ENCODE measurements at places on chromosomes 7 and 10.

DNA sequence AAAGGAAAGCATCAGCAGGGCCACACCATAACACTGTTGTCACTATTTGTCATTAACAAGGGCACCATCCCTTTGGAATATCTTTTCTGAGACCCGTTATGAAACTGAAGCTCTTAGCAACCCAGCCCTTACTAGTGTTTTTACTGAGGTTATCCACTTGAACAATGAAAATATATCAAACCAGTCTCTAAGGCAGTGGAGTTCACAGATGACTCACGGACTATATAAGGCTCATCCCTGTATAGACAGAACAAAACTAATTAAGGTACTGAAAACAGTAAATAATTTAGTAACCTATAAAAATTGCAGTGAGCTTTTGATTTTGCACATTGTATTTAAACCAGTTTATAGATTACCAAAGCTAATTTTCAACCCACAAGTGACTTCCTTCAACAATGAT, 196.0 kb downstream of the ELAPOR2 start:
- DNase-seq: no peak

DNA sequence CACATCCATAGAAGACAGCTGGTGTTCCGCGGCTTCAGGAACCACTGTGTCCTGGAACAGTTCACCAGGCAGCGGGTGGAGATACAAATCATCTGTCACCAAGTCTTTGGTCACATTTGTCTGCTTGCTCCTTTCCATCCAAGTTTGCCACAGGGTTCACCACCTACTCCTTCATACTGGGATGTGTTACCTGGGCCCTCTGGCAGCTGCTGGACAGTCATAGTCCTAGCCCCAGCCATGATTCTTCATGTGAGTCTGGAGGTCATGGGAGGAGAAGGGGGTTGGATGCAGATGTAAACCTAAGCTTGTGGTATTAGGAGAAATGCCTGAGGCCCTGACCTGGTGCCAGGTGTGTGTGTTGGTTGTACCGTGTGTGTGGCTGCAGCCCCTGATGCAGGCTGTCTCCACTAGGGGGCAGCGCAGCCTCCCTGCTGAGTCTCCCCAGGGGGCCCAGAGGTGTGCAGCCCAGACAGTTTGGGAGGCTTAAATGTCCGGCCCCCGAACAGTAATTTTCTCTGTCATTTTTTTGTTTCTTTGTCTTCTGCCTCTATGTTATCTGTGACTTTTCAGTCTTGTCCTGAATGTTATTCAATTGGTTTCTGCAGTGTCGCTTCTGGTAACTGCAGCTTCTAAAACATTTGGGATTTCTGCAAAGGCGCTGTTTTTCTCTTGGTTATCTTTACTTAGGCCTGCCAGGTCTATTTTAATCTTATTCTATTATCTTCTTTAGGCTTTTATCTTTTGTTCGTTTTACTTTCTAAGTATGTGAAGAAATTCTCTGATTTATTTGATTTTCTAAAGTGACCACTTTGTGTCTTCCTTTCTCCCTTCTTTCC, 14.8 kb downstream of the NPS start:
- no peak for DNase-seq

DNA sequence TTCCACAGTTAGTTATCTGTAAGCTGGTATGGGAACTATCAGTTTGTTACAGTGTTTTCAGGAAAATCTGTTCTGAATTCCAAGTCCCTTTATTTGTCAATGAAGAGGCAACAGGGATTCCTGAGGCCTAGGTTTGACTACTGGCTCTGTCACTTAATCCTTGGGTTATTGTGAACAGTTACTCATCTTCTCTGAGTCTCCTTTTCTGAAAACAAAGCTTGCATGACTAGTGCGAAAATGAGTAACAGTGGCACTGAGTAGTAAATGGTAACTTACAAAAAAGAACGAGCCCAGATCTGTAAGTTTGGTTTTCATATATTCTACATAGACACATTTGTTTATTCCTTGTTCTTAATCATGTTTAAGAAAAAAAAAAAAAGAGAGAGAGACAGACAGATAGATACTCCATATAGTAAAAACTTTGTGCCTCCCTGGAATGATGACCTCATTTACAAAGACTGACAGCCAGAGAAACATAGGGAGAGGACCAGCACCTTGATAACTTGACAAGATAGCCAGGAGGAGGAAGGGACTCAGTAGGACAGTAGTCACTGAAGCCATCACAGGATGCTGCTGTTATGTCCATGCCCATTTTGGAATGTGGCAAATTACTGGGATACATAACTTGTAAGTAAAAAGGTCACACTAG, 1.9 kb downstream of the MRPS33 start:
- no peak for DNase-seq

GRCh38 chr7:157980774-157981173, 606.8 kb downstream of the PTPRN2 start:
- no peak for DNase-seq

DNA sequence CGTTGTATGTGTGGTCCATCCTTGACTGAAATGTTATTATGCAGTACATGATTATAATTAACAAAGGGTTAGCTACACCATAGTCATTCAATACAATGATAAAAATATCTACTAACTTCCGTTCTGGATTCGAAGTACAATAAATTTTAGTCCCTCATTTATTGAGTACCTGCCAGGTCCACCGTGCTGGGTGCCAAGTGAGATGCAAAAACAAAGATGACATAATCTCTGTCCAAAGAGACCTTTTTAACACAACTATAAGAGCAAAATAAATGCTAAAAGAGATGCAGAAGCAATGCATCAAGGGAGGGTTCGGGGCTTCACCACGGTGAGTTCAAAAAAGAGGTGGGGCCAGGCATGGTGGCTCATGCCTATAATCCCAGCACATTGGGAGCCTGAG, 33.1 kb downstream of the LAMB1 start:
- DNase-seq: no peak

DNA sequence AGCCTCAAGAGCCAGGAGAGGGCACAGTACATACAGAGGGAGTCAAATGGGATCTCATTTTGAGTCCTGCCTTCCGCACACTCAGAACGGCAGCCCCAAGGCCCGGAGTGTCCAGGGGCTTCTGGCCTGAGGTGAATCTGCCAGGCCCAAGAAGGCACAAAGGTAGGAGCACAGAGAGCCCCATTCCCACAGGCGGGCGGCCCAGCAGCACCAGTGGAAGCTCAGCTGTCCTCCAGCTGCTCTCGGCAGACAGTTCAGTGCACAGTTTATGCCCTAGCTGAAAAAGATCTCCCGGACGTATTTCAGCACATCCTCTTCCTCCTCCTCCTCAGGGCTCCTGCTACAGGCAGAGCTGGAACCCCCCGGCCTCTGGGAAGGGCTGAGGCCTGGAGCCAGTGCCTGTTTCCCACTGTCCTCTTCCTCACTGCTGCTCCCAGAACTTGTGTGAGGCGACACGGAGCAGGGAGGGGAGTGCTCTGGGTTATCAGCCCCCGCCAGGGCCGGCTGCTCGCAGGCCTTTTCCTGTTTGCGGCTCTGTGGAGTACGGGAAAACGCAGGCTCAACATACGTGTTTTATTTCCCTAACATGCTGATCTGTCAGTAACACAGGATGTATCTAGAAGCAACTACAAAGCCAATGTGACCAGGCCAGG, 4.0 kb downstream of the CYREN start:
- DNase-seq: no peak

DNA sequence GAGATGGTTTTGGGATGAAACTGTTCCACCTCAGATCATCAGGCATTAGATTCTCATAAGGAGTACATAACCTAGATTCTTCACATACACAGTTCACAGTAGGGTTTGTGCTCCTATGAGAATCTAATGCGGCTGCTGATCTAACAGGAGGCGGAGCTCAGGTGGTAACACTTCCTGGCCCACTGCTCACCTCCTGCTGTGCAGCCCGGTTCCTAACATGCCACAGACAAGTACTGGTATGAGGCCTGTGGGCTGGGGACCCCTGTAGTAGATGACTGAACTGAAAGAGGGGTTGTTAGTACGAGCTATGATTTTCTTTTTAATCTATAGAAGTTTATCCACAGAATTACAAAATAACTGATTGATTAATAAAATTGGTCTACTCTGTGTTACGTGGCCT, 48.1 kb downstream of the DGKB start:
- no peak for DNase-seq

DNA sequence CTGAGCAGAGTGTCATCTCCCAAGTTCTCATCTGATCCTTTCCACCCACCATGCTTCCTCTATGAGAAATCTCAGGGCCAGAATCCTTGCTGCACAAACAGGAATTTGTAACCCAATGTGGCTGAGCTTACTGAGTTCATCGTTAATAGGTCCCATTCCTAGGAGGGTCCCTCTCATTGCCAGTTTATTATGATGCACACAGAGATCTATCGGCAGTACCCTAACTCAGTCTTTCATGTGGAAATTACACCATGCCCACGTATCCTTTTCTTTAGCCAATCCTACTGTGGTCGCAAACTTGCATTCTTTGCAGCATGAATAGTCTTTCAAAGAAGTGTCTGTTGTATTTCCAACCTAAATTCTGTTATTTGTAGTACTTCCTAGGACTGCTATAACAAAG, 12.1 kb downstream of the TMEM236 start:
- no peak for DNase-seq

- peak; percentile 20 for DNase-seq
These were observed 772 bp downstream of the SGMS1 start for GRCh38 chr10:50622706-50623662.

Data from activated CD8-positive, alpha-beta memory T cell treated with anti-CD3 and anti-CD28 coated beads for 4 hours (primary cell).